Fibroblast of skin of right biceps (primary cell): ENCODE measurements at places on chromosomes 1 and 21.
A peak's percentile ranks its signal among the peaks of the same experiment; 100 is the strongest.

DNA sequence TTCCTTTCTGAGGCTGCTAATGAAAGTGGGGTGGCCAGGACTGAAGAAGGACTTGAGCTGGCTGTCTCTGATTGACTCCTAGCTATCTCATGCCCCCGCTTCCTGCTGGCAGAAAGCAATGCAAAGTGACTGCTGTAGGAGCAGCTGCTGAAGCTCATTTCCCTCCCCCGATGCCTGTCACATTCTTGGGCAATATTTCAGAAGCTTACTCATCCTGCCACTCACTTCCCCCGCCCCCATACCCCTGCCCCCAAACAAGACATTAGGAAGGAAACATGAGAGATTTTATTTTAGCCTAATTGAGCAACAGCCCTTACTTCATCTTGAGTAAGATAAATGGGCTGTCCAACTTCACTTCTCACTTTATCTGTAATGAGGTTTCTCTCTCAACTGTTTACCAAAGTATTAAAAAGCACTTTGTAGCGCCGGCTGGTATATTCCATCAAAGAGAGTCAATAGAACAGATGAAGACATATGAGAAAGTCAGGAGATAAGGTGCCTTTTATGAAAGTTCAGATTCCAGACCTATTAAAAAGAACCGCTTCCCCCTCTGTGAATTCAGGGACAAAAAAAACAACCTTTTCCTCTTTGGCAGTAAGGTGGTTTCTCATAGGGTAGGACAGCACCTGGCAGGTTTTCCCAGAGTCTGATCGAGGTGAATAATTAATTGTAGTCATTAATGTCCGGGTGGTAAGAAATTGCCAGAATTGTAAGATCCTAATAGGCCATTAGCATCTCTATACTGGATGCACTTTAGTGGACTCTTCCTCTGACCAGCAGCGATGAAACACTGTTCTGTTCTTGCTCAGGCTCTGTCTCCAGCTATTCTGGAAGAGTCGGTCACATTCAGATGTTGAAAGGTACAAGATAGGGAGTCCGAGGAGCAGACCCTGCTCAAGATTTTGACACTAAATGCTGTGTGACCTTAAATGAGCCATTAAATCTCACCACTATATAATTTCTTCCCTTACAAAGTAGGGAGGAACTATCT lies 70.2 kb downstream of the SH3GLB1 start:
- DNase-seq = peak; percentile 89

GRCh38 chr1:16164213-16165072 lies 8.6 kb upstream of the EPHA2 start:
- DNase-seq = peak; percentile 97

DNA sequence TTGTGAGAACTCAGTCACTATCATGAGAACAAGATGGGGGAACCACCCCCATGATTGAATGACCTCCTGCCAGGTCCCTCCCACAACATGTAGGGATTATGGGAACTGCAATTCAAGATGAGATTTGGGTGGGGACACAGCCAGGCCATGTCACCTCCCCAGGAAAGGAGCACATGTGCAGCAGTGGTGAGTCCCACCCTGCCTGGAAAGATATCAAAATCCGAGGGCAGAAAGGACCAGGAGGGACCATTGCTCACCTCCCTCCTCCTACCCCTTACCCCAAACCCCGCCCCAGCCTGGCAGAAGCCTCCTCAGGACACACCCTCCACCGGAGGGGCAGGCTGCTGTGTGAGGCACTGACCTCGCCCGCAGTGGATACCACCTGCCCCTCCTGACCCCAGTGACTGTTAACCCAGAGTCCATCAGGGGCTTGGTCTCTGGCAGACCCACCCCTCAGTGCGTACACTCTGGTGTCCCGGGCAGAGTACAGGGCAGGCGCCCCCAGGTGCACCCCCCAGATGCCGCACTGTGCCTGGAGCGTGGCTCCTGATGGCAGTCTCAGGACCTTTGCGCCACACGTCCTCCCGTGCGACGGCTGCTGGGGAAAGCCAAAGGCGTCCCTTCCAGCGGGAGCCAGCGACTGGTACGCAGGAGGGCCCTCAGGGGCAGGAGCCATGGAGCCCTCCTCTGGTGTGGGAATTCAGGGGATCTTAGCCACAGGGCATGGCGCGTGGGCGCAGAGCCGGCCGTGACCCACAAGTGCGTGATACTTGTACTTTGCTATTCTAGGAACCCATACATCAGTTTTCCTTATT lies 20.9 kb downstream of the PDXK start:
- DNase-seq = no peak

DNA sequence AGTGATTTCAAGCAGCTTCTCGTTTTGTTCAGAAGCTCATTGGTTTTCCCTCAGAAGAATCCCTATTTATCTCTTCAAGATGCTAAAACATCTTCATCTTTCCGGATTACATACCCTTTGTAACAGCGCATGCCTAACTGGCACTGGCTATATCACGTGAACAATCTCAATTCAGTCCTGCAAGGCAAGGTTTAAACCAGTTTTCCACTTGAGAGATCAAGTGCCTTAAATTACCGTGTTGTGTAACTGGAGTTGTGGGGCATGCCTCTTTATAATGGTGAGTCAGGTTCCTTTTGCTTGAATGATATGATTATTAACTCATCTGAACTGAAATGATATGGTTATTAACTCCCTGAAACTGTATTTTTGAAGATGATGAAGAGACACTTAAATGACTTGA lies 11.0 kb upstream of the ZFP69B start:
- no peak for DNase-seq

DNA sequence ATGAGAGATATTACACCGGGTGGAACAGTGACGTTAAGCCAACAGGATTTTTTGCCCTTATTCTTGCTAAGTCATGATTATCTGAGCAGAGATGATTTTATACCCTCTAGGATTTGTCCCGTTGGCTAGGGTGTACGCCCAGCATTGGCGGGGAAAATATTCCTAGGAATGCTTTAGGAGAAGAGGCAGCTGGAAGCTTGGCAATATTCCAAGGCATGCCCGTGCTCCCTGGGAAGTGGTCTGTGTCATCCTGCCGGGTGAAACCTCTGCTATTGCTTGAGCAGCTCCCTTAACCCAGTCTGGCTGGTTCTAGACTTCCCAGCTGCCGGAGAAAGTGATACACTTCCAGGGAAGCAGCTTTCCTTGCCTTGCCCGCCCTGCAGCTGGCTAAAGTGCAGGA lies 16.2 kb downstream of the CHRNB2 start:
- peak; percentile 29 for DNase-seq
